ENCODE measurements at places on chromosomes 12 and 14.

- no peak for DNase-seq
These were observed 930.4 kb downstream of the NRXN3 start for GRCh38 chr14:79100578-79100977.

GRCh38 chr12:112420740-112421139 is 2.0 kb downstream of the PTPN11 start:
- DNase-seq: no peak

DNA sequence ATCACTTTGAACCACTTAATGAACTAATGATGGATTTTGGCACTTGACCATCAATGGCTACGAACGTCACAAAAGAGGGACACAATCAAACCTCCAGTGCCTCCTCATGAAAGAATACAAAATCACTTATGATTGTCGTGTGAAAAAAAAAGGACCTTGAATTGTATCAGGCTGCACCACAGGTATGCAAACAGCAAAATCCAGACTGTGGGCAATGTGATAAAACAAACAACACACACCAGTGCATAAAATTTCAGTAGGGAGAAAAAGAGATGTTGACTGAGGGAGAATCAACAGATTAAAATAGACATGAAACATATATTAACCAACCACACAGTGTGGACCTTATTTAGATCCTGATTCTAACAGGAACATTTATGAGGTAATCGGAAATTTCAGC is 2.6 kb downstream of the TSPAN8 start:
- no peak for DNase-seq

DNA sequence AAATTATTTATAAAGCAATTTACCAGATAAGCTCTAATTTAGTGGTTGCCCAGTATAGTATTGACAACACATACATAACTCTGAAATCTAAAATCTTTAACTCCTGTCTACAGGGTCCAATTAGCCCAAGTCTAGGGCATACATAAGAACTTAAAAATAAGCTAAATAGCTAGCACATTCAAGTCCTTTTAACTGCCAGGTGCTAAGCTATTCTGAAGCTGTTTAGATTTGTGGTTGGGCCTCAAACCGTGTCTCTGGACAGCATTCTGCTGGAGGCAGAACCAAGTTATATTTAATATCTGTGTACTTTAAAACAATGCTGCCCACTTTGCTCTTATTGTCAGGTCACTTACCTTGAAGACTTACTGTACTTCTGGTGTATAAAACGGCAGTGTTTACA is 19.0 kb downstream of the RPS6KA5 start:
- no peak for DNase-seq

GRCh38 chr12:62537551-62537950 is 70.9 kb downstream of the MON2 start:
- no peak for DNase-seq

GRCh38 chr14:90778571-90779255 is 37.5 kb downstream of the TTC7B start:
- no peak for DNase-seq

DNA sequence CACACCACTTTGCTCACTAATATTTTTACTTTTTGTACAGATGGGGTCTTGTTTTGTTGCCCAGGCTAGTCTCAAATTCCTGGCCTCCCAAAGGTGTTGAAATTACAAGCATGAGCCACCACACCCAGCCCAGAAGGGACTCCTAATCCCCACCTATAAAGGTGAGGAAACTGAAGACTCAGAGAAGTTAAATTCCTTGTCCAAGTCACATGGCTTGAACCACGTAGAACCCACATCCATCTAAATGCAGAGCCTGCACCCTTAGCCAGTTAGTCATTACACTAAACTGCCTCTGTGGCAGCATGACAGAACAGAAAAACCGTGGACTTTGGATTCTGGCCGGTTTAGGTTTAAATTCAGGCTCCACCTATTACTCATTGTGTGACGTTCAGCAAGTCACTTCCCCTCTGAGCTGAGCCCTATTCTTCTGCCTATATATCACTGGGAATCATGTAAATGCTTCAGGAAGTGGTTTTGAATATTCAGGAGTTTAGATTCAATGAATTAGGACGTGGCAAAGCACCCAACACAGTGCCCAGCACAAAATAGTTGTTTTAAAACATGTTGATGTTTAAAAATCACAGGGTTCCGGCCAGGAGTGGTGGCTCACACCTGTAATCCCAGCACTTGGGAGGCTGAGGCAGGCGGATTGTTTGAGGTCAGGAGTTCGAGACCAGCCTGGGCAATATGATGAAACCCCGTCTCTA is 3.0 kb upstream of the CORO1C start:
- DNase-seq: no peak
